Activated CD4-positive, alpha-beta T cell treated with anti-CD3 and anti-CD28 coated beads for 24 hours (primary cell): ENCODE measurements at places on chromosomes 6 and 20.

DNA sequence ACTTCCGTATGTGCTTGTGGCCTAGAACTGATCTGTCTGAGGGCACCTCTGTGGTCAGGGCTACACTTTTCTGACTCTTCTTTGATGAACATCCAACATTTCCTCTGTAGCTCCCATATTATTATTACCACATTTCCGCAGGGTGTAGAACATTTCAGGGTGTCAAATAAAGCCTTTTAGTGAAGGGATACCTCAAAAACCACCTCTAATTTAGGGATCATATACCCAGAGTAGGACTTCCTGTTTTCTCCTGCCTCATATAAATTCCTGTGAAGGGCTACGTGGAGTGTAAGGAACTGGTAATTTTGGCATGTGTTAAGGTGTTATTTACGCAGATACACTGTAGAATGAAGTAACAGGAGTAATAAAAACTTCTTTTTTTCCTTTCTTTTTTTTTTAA is 5.5 kb upstream of the MUC22 start:
- no peak for DNase-seq

GRCh38 chr6:31579119-31579505 is 3.1 kb downstream of the LTB start:
- no peak for DNase-seq

GRCh38 chr6:39335780-39336545 is 13.5 kb upstream of the KCNK16 start:
- no peak for DNase-seq

- no peak for DNase-seq
Measured at GRCh38 chr6:80579391-80580023, 473.0 kb downstream of the BCKDHB start.

GRCh38 chr20:45487231-45487635 is 17.7 kb downstream of the WFDC2 start:
- DNase-seq: no peak

GRCh38 chr6:145689529-145689928 is 45.8 kb downstream of the EPM2A start:
- DNase-seq: no peak

- DNase-seq: no peak
Measured at GRCh38 chr6:84332139-84333034, 104.9 kb upstream of the CEP162 start.

GRCh38 chr20:13221673-13222318 is 722 bp downstream of the ISM1 start:
- peak; percentile 39 for DNase-seq

DNA sequence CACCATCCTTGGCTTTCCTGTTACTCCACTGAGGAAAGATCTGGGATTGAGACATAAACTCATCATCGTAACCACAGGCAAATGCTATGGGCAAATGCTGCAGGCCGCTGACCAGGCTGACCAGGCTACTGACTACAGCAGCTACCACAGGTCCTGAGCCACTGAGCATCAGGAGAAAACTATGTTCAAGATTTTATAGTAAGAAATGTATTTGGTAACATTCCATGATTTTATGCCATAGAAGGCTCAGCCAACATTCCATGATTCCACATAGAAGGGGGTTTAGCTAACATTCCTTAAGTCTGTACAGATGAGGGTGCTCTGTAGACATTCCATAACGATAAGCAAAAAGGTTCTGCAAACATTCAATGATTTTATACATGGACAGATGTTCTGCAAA is 16.1 kb upstream of the B4GALT5 start:
- DNase-seq: no peak

- DNase-seq: no peak
Measured at GRCh38 chr20:9515214-9515585, 810 bp downstream of the LAMP5 start.

DNA sequence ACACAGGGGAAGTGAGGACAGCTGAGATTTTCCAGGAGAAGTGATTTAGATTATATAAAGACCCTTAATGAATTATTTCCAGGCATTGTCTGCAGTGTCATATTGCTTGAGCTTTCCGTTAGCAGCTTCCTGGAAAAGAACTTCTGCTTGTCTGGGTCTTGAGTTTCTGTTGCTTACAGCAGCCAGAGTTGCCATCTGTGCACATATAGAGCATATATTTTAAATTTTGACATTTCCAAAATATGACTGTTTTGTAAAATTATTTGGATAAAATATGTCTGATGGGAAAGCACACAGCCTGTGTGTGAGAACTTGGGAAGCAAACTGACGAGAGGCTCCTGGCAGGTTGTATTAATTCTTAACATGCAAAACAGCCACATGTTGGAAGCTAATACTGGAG is 21.0 kb upstream of the NKX2-2 start:
- no peak for DNase-seq

DNA sequence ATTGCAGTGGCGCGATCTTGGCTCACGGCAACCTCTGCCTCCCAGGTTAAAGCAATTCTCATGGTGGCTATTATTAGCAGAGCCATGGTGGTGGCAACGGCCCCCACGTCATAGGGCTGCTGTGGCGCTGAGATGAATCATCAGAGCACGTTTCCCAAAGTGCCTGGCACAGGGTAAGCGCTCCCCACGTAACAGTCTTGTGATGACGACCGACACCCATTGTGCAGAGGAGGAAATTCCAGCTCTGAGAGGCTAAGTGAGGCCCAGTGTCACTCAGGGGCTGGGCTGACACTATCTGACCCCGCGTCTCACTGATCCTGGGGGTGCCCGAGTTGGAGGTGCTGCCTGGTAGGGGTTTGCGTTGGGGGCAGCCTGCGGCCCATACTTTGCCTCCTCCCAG is 16.2 kb downstream of the SUN5 start:
- DNase-seq: no peak

DNA sequence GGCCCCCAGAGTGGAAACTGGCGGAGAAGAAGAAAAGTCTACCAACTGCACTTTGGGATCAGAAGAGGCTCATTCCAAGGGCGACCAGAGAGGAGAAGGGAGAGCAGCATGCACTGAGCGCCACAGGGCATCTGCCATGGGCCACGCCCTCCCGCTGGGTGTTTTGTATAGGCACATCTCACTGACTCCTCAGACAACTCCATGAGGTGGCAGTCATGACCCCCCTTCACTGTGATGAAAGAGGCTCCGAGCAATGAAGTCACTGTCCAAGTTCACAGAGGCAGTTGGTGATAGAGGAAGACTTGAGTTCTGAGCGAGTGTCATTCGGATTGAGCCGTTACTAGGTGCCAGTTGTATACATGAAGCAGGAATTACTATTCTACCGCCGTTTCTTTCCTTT is 15.4 kb downstream of the BPIFB1 start:
- no peak for DNase-seq

GRCh38 chr20:56345911-56346310 is 12.9 kb upstream of the FAM210B start:
- no peak for DNase-seq

DNA sequence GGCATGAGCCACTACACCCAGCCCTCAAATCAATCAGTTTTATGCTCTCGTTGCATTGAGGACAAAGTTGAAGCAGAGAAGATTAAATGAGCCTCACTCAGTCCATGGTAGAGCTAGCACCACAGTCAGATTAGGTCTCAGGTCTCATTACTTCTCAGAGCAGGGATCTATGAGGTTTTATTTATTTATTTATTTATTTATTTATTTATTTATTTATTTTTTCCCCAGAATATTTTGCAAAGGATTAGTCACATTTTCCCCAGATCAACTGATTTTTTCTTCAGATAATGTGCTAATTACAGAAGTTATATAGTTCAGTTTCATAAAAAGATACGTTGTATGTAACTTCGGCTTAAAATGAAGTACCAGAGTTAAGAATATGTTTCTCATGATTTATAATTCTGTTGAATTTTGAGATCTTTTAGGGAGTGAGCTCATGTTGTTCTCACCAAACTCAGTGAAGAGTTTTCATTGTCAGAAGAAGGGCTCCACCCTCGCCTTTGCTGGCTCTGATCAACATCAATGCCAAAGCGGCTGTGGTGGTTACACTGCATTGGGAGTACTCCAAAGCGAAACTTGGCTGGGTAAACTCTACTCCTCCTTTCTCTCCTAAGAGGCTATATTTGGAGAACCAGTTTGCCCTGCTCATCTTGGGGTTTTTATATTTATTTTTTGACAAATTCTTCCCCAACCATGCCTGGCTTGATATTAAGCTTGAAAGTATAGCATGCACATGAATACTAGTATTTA is 12.9 kb upstream of the ID4 start:
- DNase-seq: no peak

DNA sequence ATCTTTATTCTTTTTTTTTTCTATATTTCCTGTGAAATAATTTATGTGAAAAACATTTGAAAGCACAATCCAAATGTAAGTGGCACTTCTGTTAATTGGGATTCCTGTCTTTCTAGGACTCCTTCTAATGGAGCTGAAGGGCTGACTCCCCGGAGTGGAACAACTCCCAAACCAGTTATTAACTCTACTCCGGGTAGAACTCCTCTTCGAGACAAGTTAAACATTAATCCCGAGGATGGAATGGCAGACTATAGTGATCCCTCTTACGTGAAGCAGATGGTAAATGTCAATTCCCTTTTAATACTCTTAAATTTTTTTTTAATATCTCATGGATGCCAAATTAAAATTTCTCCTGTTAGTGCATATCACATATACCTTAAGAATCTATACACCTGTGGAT is 35.0 kb downstream of the CDC5L start:
- DNase-seq: no peak

- no peak for DNase-seq
Measured at GRCh38 chr6:71250099-71250602, 38.5 kb upstream of the OGFRL1 start.

- no peak for DNase-seq
Measured at GRCh38 chr6:154234019-154234772, 122.4 kb downstream of the IPCEF1 start.

- no peak for DNase-seq
Measured at GRCh38 chr20:47468290-47469050, 33.2 kb upstream of the NCOA3 start.

GRCh38 chr6:54262499-54262898 is 45.7 kb upstream of the TINAG start:
- DNase-seq: no peak

DNA sequence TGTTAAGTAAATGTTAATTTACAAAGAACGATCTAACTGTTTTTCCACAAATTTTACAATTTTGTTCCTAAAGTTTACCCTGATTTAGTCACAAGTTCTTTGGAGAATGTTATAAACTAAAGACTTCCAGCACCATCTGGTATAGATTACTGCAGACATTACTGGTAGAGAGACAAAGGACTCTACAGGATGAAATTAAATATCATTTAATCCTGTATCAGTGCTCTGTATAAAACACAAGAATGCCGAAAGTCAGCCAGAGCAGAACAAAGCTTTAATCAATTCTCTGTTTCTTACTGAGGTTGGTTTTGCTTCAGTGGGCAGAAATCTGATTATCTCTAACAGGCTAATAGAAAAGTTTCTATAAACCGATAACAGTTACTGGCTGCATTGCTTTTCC is 763.6 kb downstream of the TENT5A start:
- DNase-seq: no peak

- no peak for DNase-seq
Measured at GRCh38 chr20:640674-641515, 12.1 kb downstream of the SRXN1 start.

GRCh38 chr6:158417760-158418098 is 105.5 kb downstream of the TULP4 start:
- no peak for DNase-seq

GRCh38 chr6:166586424-166587156 is at the start of gene RAMACL:
RAMACL (minus strand) TSS chr6:166586678; CDS start chr6:166586477, 201 bp downstream.
- peak; percentile 17 for DNase-seq

- DNase-seq: no peak
Measured at GRCh38 chr20:64051561-64052325, 2.3 kb upstream of the SOX18 start.

- DNase-seq: no peak
Measured at GRCh38 chr20:11076434-11077105, 402.8 kb upstream of the JAG1 start.

DNA sequence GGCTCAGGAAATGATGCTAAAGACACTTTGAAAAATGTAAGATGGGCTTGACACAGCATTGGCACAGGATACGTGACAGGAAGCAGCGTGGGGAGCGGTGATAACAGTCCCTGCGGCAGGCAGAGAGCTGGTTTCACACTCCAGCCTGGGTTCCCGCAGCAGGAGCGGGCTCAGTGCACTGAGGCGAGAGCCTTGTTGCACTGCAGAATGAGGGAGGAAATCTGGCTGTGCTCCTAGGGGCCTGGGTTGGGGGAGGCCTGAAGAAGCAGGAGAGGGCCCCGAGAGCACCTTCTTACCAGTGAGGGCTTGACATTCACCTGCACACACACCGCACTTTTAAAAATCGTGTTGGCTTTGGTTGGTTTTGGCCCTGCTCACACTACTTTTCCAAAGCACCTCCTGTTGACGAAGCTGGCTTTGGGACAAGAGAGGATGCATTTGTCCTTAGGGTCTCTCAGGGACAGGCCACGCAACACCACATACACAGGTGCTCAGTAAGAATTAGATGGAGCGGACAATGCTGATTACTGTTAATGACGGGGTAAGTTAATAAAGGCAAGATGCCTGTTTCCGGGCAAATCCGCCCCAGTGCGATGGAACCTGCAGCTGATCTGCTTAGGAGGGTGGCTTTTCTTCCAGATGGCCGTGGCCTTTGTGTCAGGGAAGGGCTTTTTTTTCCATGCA is 49.4 kb upstream of the ARMC2 start:
- peak; percentile 7 for DNase-seq

DNA sequence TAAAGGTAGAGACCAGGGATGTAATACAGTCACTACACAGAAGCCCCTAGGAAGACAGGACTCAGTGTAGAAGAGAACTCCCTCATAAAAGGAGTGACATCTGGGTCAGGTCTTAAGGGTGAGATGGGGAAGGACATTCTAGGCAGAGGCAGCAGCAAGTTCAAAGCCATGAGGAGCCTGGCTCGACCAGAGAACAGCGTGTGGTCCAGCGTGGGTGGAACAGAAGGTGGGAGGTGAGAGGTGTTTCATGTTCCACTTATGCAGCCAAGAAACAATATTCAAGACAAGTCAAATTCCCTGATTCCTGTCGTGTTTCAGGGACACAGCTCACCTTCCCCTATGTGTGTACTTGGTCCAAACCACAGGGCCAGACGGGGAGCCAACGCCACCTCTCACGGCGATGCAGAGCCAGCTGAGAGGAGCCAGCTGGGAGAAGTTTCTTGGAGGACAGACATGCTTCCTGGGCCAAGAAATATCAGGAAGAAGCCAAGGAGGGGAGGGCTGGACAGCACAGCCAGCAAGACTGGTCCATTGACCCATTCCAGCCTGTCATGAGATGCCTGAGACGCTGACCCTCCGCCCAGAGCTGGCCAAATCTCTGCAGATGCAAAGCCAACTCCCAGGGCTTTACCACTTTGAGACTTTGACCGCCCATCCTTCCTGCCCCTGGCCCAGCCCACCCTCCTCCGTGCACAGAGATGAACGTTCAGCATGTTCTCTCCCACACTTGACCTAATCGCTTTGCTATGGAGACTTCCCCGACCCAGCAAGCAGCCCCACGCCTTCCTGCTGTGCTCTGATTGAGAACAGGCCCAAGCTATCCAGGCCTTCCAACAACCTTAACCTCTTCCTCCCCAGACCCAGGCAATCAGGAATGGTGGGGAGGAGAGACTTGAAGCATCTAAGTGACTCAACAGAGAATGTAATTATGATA is 113.8 kb downstream of the PRND start:
- DNase-seq: no peak

GRCh38 chr20:48788486-48789072 is 39.2 kb downstream of the PREX1 start:
- no peak for DNase-seq
